Frontal cortex (tissue), 4 donors: ENCODE measurements at places on chromosomes 2 and 18.

- peak; percentile 39 for DNase-seq
These were observed 78.8 kb upstream of the GAREM1 start for GRCh38 chr18:32549248-32550110.

- DNase-seq, result no peak
These were observed 2.8 kb downstream of the SH3RF3 start for GRCh38 chr2:109131777-109132176.

- no peak for DNase-seq
These were observed 1642.5 kb upstream of the TMEFF2 start for GRCh38 chr2:193837111-193837738.

DNA sequence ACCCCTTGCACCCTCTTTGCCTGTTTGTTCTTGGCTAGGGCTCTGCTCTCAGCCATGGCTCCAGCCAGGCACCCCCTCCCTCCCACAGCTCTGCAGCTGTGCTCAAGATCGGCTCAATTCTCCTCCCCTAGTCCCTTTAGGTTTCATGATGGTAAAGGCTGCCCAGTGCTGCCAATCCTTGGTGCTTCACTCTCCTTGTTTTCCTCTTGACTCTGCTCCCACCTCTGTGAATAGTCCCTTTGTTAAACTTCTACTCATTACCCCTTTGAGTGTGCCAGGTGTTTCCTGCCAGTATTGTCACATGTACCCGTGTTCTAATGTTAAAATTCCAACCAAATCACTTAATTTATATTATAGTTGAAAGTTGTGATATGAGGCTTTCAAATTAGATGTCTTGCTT lies 101.0 kb upstream of the CERS6 start:
- DNase-seq, result no peak

DNA sequence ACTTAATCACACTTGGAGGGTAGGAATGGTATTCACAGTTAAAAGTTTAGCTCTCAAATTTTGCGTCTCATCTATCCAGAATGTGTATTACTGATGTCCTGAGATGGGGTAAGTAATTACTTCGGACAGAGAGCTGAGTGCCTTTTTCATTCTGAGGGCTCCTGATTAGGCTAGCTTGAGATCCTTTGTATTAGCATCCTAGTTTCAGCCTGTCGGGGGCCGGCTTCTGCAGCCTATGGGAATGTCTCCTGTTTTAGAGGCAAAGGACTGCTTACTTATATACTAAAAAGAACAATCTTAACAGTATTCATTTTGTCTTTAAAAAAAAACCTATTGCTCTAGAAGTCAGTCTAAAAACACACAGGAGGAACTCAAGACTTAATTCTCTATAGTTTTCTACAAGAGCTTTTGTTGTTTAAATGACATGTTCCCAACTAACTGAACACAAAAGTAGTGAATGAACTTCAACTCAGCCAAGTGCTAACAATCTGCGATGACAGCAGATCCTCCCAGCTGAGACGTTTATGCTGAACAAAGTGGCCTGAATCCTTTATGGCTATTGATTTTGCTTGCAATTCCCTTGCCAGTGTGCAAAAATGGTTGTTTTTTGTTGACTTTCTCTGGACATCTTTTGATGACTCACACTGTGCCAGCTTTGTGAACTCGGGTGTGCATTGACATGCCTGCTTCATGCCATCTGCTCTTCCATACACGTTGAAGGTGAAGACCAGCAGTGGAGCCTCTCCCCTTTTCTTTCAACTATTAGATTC lies 118.7 kb downstream of the LYPD6B start:
- no peak for DNase-seq

DNA sequence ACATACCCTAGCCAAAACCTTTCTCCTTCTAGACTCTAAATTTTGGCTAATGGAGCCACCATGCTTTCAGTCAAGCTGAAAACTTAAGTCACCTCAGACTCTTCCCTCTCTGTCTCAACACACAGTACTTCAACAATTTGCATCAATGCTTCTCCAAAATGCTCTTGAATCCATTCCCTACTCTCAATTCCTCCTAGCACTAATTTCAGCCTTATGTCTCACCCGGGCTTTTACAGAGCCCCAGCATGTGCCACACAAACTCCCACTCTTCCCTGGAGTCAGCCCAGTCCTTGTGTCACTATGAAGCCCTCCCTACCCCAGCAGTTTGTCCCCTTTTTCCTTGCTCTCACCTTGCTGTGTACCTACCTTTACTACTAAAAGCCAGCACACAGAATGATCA lies 38.7 kb downstream of the AAK1 start:
- DNase-seq, result no peak

- peak; percentile 8 for DNase-seq
These were observed 54.9 kb downstream of the DSC3 start for GRCh38 chr18:30987467-30988241.

DNA sequence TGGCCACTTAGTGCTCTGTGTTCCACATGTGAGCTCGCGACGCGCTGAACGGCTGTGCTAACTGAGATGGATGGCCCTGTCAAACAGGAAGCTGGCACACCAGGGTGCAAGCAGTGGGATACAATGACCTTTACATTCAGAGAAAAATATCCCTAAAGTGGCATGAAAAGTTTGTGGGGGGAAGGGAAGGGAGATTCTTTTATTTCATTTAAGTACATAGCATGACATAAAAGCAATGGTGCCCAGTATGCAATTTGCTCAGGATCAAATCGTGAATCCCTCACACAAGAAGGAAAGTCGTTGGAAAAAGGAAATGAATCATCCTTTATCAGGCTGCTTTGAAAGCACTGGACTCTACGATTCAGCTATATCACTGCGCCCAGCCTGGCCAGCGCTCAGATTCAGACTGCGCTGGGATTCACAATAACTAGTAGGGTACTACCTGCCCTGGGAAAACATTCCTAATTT lies 26.0 kb downstream of the SATB2 start:
- no peak for DNase-seq

DNA sequence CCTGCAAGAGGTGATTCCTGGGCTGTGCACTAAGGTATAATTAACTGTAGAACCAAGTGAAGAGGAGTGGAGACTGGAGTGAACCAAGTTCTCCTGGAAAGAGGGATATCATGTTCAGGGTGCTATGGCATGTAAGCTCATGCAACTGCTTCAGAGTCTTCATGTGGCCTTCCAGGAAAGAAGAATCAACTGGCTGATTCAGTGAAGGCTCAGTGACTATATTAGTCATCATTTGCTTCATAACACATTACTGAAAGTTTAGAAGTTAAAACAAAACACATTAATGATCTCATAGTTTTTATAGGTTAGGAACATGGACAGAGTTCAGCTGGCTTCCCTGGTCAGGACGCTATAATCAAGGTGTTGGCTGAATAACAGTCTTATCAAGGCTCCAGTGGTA lies 1200.8 kb upstream of the GYPC start:
- DNase-seq, result no peak
